ENCODE measurements at places on chromosomes 12 and 14.

- no peak for DNase-seq
Measured at GRCh38 chr14:91008759-91009409, 51.6 kb downstream of the RPS6KA5 start.

DNA sequence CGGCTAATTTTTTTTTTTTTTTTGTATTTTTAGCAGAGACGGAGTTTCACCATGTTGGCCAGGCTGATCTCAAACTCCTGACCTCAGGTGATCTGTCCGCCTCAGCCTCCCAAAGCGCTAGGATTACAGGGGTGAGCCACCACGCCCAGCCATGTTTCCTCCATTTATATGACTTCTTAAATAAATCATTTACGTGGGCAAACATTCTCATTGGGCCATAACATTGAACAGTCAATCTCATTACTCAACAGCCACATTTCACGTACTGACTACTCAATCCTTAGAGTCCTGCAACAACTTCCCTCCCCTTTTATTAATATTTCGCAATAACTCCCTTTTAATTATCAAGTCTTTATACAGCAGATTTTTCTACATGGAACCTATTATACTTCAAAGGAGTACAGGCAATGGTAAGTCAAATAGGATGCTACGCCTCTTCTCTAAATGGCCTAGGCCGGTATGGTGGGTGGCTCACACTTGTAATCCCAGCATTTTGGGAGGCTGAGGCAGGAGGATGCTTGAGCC is 7.4 kb upstream of the CSRNP2 start:
- DNase-seq: no peak

GRCh38 chr14:53615252-53615651 is 341.4 kb downstream of the BMP4 start:
- no peak for DNase-seq

DNA sequence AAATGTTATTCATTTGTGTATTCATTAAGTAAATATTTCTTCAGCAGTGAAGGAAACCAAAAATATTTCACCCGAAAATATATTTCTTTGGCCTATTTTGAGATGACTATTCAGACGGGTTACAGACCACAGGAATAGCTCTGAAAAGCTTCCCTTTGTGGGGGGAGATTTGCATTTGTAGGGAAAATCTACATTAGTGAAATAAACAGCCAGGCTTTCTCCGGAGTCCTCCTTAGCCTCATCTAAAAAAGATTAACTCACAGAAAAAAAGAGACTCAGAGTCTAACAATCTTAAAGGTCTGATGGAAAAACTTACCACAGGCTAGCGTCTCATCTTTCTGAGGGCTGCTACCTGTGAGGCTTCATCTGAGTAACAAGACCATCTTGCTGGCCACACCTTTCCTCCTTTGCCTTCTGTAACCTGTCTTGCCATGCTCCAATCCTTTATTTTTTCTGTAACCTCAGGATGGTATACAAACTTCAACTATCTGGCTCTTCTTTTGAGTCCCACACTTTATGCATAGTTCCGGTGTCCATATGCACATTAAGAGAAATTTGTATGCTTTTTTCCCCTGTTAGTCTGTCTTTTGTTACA is 100.7 kb downstream of the CNTN1 start:
- no peak for DNase-seq

- DNase-seq: peak; percentile 73
Measured at GRCh38 chr12:109428037-109428629, 49.0 kb downstream of the KCTD10 start.

DNA sequence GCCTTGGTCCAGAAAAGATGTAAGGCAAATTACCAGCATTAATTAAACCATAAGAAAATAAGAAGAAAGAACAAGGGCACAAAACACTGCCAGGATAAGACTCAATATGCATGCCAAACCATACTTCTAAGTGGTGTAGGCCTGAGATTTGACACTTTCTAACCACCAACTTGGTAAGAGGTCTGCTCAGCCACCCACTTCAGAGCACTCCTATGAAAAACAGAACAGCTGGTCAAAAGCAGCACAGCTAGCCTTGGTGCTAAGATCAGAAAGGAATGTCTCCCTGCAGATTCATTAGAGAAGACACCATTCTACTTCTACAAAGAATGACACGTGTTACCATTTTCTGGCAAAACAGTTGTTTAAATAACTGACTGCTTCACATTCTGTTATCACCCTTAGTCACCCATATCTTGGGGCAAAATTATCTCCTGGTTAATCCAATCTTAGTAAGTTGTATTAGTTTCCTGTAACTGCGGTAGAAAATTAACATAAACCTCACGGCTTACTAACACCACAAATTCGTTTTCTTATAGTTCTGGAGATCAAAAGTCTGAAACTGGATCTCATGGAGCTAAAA is 13.2 kb downstream of the RPS6KA5 start:
- DNase-seq: no peak

- no peak for DNase-seq
Measured at GRCh38 chr12:124142395-124143035, 152.4 kb upstream of the RFLNA start.

DNA sequence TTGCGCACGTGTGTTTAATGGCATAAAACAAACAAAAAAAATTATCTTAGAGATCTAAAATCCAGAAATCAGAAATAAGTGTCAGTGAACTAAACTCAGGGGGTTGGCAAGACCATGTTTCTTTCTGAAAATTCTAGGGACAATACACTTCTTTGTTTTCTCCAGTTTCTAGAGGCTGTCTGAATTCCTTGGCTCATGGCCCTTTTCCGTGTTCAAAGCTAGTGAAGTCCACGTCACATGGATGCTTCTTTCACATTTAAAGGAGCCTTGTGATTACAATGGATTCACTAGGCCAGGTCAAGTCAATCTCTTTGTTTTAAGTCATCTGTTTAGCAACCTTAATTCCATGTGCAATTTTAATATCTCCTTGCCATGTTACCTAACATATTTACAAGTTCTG is 22.4 kb downstream of the SLCO1B3 start:
- no peak for DNase-seq

GRCh38 chr12:130651188-130651959 is 64.7 kb downstream of the RIMBP2 start:
- no peak for DNase-seq

DNA sequence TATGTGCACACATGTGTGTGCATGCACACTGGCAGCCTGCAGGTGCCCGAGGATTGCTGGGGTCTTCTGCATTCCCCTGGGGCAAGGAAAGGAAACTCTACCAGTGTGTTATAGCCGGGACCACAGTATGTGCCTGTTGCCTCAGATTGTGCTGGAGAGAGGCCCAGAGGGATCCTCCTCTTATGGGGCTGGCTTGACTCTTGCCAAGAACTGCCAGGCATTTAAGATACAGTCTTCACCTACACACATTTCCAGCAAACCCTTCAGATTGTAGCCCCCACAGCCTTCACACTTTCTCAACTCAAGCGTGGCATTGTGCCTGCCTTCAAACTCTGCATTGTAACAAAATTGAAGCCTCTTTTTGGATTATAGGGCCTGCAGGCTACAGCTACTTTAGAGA is 176.7 kb upstream of the DYRK2 start:
- no peak for DNase-seq

DNA sequence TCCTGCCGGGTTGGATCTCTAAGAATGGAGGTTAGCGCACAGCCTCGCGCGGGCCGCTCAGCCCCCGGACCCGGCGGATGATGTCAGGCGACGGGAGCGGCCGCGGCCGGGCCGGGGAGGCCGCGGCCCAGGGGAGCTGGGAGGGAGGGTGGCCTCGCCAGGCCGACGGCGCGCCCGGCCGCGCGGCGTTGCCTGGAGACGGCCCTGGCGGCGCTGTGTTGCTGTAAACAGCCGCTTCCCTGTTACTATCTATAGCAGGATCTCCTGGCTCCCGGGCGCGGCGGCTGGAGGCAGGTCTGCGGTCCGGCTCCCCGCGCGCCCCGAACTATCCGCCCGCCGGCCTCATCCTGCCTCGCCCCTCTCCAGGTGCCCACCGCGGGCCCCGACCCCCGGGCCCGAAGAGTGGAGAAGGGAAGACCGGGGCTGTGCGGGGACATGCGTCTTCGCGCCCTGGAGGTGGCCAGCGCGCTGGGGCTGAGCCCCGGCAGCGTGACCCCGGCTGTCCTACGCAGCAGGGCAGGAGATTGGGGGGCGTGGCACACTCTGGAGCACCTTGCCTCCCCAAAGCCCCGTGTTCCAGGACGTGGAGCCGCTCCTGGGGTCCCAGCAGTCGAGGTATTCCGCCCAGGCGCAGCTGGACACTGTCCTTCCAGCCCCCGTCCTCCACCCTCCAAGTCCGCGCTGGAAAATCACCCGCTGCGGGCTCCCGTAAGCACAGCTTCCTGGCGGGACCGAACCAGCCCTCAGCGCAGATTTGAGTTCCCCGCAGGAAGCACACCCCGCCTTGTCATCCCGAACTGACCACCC is 1.4 kb upstream of the FOS start:
- DNase-seq: peak; percentile 69

GRCh38 chr12:61384511-61384910 is 875.7 kb upstream of the USP15 start:
- peak; percentile 41 for DNase-seq

DNA sequence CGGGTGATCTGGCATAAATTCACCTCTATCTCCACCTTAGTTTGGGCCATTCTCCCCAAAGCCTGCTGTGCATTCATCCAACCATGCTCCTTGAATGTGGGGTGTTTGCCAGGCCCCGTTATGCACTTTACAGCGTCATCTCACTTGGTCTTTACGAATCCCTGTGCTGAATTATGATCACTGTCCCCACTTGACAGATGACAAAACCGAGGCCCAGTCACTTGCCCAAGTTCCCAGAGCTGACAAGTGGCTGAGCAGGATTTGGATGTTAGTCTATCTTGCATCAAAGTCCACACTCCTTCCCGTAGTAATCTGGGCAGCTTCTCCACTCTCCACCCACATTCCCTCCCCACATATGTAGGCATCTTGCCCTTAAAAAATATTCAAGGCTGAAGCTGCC is 44.8 kb downstream of the WSCD2 start:
- DNase-seq: no peak

- DNase-seq: no peak
Measured at GRCh38 chr14:69495341-69495921, 10.9 kb downstream of the PLEKHD1 start.

- no peak for DNase-seq
Measured at GRCh38 chr12:81835783-81836182, 76.6 kb upstream of the PPFIA2 start.

DNA sequence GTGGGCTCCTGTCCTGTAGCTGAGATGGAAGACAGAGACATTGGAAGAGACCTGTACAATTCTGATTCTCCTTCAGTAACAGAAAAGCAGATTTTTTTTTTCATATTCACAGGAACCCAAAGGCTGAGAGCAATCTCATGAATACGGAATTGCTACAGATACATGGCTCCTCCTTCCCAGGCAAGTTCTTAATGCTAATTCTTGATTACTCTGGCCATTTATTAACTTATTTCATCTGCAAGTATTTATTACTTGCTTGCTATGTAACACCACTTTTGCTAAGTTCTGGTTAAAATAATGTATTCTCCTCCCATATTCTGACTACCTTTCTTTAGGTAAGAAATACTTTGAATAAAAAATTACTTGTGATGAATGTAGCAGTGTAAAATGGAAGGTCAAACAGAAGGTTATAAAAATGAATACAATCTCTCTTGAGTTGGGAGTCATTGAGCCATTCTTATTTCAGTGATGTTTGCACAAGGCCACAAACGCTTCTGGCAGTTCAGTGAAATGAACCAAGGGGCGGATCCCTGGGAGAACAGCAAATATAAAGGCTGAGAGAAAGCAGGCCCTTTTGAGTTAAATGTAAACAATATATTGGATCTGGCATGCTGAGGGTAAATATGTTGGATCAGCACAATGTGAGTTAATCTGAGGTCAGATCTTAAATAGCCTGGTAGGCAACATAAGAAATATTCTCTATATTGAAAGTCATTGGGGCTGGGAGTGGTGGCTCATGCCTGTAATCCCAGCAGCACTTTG is 37.6 kb downstream of the MUCL1 start:
- no peak for DNase-seq

- DNase-seq: peak; percentile 54
Measured at GRCh38 chr14:101408077-101408831, 153.0 kb upstream of the DIO3 start.

- peak; percentile 15 for DNase-seq
Measured at GRCh38 chr14:35883677-35884293, 57.6 kb downstream of the BRMS1L start.

GRCh38 chr12:129941618-129942017 is 37.8 kb upstream of the TMEM132D start:
- DNase-seq: no peak

DNA sequence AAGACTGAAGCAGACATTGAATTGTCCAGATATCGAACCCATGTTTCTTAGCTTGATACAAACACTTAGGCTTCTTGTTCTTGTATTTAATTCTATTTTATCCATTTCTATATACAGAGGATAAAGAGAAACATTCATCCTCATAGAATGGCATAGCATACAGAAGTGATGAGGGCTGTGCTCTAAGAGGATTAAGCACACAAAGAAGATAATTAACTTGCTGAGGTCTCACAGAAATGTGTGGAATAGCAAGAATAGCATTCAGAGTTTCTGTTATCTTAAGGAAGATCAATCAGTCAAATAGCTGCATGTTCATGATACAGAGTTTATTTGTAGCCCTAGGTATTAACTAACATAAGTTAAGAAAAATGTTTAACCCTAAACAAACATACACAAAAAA is 27.3 kb upstream of the STRAP start:
- no peak for DNase-seq

Measured in fibroblast of upper back skin (primary cell).